ENCODE measurements at places on chromosomes 7 and 10. TPM values are rescaled to one million over a fixed set of nuclear protein-coding genes. Genes with fewer than 3 reads are reported as not detected.

- DNase-seq: no peak
Observed at GRCh38 chr10:58721601-58722281, 209.1 kb downstream of the BICC1 start.

- DNase-seq: no peak
Observed at GRCh38 chr10:60282771-60283353, 106.8 kb downstream of the ANK3 start.

The HPS1 gene
- polyA plus RNA-seq: 20.9 TPM

DNA sequence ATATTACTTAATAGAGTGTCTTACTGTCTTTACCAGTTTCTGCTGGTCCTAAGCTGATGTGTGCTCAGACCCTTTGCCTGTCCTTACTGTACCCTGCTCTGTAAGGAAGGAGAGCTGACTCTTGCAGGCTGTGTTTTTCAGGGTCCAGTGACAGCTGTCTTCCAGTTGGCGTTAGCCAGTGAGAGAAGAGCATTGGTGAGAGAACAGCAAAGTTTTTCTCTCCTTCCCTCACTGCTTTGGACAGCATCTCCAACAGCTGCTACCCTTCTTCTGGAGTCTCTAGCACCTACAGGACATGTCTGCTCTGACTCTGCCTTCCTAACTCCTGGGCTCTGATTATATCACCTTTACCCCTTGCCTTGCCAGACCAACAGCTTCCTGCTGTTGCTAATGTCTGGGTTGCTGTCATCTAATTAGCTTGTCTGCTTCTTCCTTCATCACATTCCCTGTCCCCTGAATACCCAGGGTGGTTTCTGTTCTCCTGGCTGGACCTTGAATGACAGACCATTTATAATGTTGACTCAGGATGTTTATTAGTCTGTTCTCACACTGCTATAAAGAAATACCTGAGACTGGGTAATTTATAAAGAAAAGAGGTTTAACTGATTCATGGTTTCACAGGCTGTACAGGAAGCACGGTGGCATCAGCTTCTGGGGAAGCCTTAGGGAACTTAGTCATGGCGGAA, 23.5 kb upstream of the PANK1 start:
- no peak for DNase-seq

The SYCE1 gene
- polyA plus RNA-seq: not detected

The JCAD gene
- 10.4 TPM for polyA plus RNA-seq

The TAS2R4 gene
- 0.11 TPM for polyA plus RNA-seq

DNA sequence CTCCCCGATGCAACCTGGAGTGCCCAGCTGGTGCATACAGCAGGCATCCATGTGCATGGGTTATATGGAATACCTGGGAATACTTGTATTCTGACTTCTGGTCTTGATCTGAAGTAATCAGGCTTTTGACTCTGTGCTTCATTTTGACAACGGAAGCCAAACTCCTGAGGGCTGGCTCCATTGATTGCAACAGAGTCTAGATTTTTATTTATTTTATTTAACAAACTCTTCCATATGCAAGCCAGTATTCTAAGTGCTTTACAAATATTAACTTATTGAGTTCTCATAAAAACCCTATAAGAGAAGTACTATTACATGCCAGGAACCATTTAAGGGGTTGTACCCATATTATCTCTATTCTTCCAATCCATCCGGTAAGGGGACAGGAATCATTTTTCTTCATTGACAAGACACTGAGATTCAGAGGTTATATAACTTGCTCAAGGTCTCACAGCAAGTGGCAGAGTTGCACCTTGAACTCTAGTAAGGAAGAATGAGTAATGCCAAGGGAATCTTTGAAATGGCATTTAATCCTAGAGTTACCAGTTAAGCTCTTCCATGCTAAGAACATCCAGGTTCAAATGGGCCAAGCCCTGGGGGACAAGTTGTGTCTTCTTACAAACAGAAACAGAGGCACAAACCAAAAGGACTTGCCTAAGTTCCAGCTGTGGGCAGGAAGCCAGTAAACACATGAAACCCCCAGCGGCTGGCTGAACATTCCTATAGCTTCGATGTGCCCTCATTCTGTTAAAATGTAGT, 241.0 kb downstream of the WDR11 start:
- no peak for DNase-seq

DNA sequence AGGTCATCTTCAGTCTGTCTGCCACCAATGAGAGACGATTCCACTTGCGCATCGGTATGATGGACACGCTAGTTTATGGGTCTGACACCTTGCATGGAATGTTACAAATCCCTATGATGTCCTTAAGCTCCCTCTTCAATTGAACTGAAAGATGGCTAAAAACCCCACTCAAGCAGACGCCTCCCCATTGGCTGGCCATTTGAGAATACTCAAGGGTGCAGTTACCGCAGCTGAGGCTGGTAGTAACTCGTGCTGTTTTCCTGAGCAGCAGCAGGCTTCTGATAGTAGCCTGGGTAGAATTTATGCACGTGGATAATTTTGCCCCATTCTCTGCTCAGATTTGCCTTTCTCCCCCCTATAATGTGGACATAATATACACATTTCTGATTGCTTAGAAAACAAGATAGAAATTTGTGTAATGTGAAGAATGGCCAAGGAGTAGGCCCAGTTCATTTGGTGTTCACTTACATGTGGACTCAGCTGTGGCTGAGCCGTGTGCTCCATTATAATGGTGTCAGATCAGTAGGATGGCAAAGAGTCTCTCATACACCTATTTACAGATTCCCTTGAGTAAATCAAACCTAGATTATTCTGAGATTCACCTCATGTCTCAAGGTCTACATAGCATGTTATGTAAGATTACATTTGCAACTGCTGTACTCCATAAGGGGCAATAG, 142.8 kb downstream of the HIBADH start:
- no peak for DNase-seq

DNA sequence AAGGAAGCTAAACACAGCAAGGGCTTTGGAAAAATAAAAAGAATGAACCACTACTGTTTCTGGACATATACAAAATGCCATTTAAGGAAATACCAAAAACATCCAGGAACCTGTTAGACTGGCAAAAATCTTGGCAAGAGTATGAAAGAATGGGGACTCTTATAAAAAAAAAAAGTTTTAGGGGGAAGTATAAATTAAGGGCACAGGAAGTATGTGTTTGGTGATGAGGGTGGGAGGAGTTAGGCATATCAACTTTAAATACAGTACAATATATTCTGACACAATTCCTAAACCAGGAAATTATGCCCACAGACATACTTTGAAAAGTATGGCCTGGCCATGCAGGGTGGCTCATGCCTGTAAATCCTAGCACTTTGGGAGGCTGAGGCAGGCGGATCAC, 74.2 kb downstream of the WAPL start:
- DNase-seq: no peak

DNA sequence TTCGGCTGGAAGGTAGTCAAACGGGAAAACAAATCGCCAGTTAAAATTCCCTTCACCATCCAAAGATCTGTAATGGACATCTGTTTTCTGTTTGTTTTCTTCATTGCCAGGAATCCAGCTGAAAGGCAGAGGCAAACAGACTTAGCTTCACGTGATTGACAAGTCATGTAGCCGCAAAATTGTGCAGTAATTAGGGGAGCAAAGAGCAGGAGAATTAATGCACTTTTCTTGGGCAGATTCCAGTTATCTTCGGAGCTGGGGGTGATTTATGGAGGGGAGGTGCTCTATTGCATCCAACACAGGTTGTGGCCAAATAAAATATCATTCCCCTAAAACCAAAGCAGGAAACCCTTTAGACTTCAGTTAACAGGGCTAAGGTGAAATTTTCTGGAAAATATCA, 162.2 kb downstream of the MYOF start:
- no peak for DNase-seq

- DNase-seq: no peak
Observed at GRCh38 chr10:34109952-34110702, 705.0 kb downstream of the PARD3 start.

The OPN1SW gene
- not detected for polyA plus RNA-seq

- DNase-seq: no peak
Observed at GRCh38 chr10:102435529-102436233, 3.3 kb upstream of the CUEDC2 start.

- DNase-seq: no peak
Observed at GRCh38 chr10:119135513-119135881, 30.0 kb downstream of the SFXN4 start.

The RAPGEF5 gene
- 3.9 TPM for polyA plus RNA-seq

The SLC25A28 gene
- polyA plus RNA-seq: 56.3 TPM

The GATA3 gene
- 1.1 TPM for polyA plus RNA-seq

The EBLN1 gene
- polyA plus RNA-seq: not detected

GRCh38 chr10:17214526-17214925, 13.1 kb upstream of the TRDMT1 start:
- no peak for DNase-seq

The CABCOCO1 gene
- polyA plus RNA-seq: not detected

DNA sequence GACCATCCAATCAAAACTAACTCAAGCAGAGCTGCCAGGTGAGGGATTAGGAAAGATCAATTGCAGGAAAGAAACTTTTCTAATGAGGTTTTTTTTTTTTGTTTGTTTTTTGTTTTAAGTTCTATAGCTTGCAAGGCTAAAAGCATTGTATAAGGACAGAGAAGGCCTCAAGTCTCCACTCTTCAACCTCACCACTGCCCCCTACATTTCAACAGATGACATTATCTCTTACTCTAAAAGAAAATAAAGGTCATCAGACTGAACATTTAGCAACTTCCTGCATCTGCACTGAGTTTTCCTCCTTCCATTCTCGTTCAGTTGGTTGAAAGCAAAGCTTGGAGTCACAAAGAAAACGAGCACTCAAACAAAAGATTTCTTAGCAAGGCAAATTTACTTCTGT, 45.2 kb upstream of the EXOC4 start:
- no peak for DNase-seq

- DNase-seq: no peak
Observed at GRCh38 chr10:31701546-31701945, 227.1 kb downstream of the ARHGAP12 start.

DNA sequence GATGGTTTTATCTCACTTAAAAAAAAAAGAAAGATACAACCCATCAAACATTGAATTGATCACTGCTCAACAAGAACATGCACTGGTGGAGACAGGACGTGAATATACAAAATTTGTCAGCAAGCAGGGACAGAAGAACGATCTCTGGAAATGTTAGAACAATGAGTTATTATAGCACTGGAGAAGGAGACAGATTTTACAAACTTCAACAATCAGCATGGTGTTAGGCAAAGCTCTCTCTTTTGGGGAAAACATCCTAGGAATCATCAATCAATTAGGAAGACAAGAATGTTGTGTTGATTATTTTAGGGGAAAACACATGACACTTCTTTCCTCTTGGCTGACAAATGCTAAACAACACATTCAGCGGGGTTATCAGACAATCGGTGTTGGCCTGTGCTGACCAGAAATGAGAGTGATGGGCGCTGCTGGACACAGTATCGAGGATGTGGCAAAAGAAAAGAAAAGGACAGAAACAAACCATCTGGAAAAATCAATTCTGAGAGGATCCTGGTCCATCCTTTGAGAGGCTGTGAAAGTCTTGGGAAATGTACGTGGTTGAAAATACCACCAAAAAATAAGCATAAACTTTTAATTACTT, 103.9 kb downstream of the RAPGEF5 start:
- DNase-seq: no peak

DNA sequence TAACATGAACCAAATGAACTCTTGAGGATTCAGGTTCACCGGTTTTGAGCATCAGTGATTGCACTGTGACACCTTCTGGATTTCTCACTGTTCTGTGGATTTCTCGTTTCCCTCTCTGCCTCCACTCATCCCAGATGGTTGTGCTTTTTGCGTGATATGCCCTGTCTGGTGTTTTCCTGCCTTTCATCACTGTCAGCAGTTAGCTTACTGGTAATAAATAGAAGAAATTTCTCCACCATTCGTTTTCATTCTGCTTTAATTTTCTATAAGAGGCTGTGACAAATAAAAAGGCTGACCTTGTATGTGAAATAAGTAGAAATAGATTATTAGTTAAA, 16.2 kb downstream of the BPGM start:
- no peak for DNase-seq

The ARHGEF35 gene
- 0.47 TPM for polyA plus RNA-seq

GRCh38 chr7:133535308-133535707, 282.4 kb downstream of the EXOC4 start:
- no peak for DNase-seq

The ITGA8 gene
- polyA plus RNA-seq: 0.82 TPM

DNA sequence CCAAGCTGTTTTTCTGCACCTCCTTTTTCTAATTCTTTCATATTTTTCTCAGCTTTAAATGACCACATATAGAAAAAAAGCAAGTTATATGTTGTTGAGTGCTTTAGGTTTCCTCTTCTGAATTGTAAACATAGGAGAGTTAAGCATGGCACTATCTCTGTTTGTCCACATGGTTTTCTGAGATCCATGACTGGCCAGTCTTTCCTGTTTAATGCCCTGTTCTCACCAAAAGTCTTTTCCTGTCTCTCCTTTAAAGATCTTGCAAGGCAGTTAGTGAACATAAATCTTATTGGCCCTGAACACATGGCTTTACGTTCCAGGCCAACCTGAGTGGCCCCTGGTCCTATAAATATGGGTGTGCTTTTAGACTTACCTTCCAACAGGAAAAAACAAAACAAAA, 19.4 kb downstream of the TRPV5 start:
- DNase-seq: no peak

The TUBB8 gene
- 0.06 TPM for polyA plus RNA-seq

The PON1 gene
- polyA plus RNA-seq: 0.07 TPM

- DNase-seq: no peak
Observed at GRCh38 chr10:132328106-132328505, 3.9 kb upstream of the LRRC27 start.

The CPVL gene
- 118 TPM for polyA plus RNA-seq

- no peak for DNase-seq
Observed at GRCh38 chr7:123974326-123974908, 49.4 kb downstream of the SPAM1 start.

GRCh38 chr7:55491346-55491745, 81.0 kb downstream of the VOPP1 start:
- DNase-seq: no peak

The NEUROD6 gene
- not detected for polyA plus RNA-seq

The C10orf105 gene
- polyA plus RNA-seq: 0.03 TPM

The GPR15LG gene
- polyA plus RNA-seq: not detected

The TMEM178B gene
- polyA plus RNA-seq: 1.2 TPM

The PAX4 gene
- polyA plus RNA-seq: not detected

The MLXIPL gene
- 2.0 TPM for polyA plus RNA-seq

Data from heart left ventricle (tissue), 16 donors.